AG04450 (cell line): ENCODE measurements at places on chromosomes 11 and 22.

GRCh38 chr11:19018901-19019300 lies 41.6 kb downstream of the MRGPRX2 start:
- no peak for DNase-seq

DNA sequence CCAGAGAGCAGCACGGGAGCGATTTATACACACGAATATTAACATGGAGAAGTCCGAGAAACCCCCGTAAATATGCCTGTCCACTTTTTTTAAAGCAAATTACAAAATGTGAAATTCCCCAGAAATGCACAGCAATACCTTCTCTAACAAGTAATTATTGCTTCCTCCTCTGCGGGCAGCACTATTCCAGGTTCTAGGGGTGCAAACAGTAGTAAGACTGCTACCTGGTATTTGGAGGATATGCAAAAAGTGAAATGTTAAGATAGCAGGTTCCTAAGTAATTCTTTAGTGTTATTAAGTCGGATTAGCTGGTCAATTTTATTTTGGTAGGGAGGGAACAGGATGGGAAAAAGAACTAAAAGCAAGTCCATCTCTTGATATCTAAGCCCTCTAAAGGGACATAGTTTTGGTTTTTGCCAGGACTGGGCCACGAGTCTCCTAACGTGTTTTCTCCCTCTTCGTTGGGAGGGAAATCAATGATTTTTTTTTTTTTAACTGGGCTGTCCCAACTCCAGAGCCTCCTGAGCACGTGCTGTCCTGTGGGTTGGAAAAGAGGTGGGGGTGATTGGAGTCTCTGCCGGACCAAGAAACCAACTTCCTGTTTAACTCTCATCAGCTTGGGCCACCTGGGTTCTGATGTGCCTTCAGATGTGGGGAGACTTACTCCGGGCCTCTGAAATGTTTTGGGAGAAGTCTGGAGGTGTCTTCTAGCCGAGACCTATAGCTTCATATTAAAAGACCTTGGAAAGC lies 1.7 kb upstream of the XBP1 start:
- no peak for DNase-seq

- DNase-seq, result peak; percentile 26
Observed at GRCh38 chr22:24189249-24190158, 8.2 kb downstream of the SUSD2 start.

DNA sequence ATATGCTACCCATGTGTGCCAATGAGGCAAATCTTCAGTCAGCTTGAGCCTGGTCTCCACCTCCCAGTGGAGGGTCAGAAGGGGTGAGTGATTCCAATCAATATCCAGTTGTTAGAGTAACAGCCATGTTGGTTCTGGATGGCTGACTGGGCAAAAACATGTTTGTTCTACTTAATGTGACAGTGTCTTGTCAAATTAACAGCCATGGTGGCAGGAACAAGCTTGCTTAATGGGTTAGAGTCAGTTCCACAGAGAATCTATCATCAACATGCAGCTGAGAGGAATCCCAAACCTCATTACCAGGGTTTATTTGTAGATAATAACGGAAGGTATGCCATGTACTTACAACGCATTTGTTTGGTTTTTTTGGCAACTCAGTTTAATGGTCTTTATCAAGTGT lies 133.2 kb downstream of the SLC17A6 start:
- DNase-seq, result no peak

GRCh38 chr11:7673724-7674434 lies 579 bp upstream of the CYB5R2 start:
- DNase-seq, result no peak

DNA sequence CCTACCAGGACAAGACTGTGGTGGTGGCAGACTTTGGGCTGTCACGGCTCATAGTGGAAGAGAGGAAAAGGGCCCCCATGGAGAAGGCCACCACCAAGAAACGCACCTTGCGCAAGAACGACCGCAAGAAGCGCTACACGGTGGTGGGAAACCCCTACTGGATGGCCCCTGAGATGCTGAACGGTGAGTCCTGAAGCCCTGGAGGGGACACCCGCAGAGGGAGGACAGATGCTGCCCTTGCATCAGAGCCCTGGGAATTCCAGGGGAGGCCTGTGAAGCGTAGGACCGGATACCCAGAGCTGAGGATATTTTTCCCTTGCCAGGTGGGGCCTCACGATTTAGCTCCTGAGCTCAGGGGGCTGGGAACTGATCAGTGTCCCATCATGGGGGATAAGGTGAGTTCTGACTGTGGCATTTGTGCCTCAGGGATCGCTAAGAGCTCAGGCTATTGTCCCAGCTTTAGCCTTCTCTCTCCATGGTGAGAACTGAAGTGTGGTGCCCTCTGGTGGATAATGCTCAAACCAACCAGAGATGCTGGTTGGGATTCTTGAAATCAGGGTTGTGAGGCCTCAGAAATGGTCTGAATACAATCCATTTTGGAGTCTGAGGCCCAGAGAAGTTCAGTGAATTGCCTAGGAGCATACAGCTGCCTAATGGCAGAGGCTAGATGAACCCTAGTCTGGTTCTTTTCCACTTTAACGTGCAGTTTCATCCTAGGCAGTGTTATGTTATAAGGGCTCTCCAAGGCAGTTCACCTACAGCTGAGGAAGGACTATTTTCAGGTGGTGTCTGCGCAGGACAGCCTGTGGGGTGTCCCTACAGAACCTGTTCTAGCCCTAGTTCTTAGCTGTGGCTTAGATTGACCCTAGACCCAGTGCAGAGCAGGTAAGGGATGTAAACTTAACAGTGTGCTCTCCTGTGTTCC lies 19.5 kb downstream of the PIK3IP1 start:
- peak; percentile 32 for DNase-seq

- DNase-seq, result no peak
Observed at GRCh38 chr22:35567351-35568141, 26.9 kb downstream of the RASD2 start.

DNA sequence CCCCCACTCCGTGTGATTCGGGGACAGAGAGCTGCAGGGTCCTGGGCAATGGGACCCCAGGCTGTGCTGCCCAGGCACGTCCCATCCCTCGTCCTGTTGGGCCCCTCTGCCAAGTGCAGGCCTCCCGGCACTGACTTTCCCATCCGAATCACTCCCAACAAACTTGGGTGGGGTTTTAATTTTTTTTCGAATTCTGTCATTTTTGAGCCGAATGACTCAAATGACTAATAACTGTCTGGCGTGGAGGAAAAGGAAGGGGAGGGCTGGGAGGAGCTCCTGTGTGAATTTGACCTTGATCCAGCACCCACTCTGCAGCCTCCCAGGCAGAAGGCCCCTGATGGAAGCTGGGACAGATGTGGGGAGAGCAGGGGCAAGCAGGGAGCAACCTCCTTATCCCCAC lies 1173.2 kb downstream of the BRD1 start:
- no peak for DNase-seq

DNA sequence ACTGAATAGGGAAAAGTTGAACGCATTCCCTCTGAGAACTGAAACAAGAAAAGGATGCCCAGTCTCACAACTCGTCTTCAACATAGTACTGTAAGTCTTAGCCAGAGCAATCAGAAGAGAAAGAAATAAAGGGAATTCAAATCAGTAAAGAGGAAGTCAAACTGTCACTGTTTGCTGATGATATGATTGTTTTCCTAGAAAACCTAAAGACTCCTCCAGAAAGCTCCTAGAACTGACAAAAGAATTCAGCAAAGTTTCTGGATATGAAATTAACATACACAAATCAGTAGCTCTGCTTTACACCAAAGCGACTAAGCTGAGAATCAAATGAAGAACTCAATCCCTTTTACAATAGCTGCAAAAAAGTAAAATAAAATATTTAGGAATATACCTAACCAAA lies 471.2 kb upstream of the CNTN5 start:
- DNase-seq, result no peak

DNA sequence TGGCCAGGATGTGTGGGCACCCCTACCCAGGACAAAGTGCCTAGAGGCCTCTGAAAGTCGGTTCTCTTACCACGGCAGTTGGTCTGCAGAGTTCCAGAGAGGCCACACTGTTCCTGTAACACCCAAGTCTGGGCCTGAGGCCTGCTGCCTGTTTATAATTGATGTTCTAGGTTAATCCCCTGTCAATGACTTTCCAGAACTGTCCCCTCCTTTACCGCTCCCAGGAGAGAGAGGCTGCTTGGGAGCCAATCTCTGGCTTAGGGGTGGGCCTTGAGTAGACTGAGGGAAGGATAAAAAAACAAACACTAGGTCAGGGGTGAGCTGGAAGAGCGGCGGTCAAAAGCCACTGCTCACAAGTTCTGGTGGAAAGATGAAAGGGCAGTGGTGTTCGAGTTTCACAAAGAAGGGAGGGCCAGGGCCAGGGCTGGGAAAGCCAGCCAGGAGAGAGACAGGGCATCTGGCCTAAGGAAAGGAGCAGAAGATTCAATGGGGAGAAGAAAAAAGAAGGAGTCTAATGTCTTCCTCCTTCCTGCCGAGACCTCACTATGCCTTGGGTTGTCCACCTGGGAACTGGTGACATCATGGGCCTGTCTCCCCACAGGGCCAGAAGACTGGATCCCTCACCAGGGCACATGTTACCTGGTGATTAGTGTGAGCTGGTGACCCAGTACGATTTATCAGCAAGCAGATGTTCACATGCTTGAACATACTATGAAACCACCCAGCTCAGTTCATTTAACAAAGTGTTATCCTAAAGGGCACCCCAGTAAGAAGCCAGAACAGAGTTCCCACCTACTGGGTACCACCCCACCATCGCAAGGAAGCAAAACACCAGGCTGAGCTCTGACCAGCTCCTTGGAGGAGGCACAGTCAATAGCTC lies 50.2 kb downstream of the PC start:
- no peak for DNase-seq

GRCh38 chr22:44924710-44925109 lies 85.1 kb downstream of the PHF21B start:
- no peak for DNase-seq

- no peak for DNase-seq
Observed at GRCh38 chr11:92848578-92848977, 120.9 kb upstream of the MTNR1B start.

DNA sequence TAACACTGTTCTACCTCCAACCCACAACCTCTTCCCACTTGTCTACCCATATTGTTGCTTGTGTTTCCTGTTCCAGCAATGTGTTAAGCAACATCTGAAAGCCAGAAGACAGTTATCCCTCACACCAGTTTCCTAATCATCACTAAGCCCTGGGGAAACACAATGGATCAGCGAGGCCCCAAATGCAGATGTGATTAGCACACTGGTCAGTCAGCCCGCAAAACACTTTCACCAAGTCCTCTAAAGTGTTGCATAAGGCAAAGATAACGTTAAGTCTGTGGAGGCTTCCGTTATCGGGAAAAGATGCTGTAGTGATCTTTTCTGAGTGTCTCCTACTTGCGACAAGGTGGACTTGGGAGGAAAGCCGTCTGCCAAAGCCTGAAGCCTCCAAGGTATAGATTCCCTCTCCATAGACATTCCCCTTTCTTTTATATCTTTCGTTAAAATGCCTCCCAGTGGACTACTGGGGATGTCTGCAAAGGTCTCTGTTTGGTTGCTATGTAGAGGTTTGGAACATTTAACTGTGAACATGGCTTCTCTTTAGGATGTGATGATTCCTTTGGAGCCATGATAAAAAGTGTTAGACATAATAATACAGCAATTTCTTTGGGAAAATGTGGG lies at the start of gene MS4A3:
Gene MS4A3, plus strand, starts transcription at position 317 of the 621 bp plus-strand sequence. CDS start 4,496 bp downstream, outside the sequence.
- no peak for DNase-seq

DNA sequence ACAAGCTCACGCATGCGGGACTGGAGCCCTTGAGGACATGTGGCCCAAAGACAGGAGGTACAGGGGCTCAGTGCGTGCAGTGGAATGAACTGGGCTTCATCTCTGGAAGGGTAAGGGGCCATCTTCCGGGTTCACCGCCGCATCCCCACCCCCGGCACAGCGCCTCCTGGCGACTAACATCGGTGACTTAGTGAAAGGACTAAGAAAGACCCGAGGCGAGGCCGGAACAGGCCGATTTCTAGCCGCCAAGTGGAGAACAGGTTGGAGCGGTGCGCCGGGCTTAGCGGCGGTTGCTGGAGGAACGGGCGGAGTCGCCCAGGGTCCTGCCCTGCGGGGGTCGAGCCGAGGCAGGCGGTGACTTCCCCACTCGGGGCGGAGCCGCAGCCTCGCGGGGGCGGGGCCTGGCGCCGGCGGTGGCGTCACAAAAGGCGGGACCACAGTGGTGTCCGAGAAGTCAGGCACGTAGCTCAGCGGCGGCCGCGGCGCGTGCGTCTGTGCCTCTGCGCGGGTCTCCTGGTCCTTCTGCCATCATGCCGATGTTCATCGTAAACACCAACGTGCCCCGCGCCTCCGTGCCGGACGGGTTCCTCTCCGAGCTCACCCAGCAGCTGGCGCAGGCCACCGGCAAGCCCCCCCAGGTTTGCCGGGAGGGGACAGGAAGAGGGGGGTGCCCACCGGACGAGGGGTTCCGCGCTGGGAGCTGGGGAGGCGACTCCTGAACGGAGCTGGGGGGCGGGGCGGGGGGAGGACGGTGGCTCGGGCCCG lies at the start of gene MIF:
Gene MIF, plus strand, starts transcription at position 439 of the 765 bp plus-strand sequence. Its CDS starts 92 bp downstream, at position 531.
- peak; percentile 72 for DNase-seq

DNA sequence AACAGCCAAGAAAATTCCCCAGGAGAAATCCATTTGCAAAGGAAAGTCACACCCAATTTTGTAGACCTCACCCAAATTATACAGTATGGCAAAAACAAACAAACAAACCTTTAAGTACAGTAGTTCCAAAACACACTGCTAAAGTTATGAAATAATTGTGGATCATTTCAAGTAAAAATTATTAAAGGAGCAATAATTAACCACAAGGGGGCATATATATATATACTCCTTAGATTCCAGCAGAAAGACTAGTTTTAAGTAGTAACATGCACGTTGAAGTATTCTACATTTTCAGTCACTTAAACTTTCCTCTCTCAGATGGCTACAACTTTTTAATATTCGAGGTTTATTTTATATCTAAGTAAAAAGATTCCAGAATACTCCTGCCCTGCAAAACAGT lies 26.8 kb downstream of the RNF141 start:
- no peak for DNase-seq

- no peak for DNase-seq
Observed at GRCh38 chr11:12792590-12792989, 118.4 kb downstream of the TEAD1 start.

GRCh38 chr11:66957971-66958231 lies 282 bp downstream of the PC start:
- DNase-seq, result no peak

DNA sequence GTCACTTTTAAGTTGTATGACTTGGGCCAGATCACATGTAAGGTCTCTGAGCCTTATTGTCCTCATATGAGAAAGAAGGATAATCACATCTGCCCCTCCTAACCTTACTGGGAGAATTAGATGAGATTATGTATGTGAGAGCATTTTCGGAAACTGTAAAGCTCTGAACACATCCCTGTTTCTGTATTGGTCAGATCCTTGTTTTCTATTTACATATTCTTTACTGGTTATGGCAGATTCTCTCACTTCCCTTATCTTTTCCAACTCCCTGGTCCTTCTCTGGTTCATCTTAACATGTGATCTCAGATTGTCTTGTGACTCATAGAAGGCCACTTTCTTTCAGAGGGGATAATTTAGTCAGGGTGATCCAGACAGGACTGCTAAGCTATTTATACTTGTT lies 41.8 kb downstream of the CCDC81 start:
- DNase-seq, result no peak

DNA sequence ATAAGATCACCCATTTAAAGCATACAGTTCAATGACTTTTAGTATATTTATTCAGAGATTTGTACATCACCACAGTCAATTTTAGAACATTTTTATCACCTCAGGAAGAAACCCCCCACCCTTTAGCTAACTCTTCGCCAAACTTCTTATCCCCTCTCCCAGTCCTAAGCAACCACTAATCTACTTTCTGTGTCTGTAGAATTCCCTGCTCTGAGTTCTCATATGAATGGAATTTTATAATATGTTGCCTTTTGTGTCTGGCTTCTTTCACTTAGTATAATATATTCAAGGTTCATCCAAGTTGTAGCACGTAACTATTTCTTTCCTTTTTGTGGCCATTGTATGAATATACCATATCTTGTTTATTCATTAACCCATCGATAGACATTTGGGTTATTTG lies 3.6 kb downstream of the ANKRD13D start:
- DNase-seq, result no peak

GRCh38 chr22:17729561-17729960 lies 44.7 kb downstream of the BID start:
- no peak for DNase-seq
